ENCODE measurements at places on chromosomes 12 and 14.

GRCh38 chr12:108236366-108236765 is 102.7 kb downstream of the CMKLR1 start:
- no peak for DNase-seq

- no peak for DNase-seq
Observed at GRCh38 chr12:84435682-84436081, 476.9 kb downstream of the SLC6A15 start.

- no peak for DNase-seq
Observed at GRCh38 chr14:92486881-92487280, 26.7 kb upstream of the RIN3 start.

GRCh38 chr14:55654243-55654642 is 74.2 kb downstream of the KTN1 start:
- no peak for DNase-seq

- no peak for DNase-seq
Observed at GRCh38 chr12:106945261-106945851, 10.4 kb upstream of the TMEM263 start.

GRCh38 chr14:93322929-93323599 is 9.8 kb downstream of the BTBD7 start:
- no peak for DNase-seq

Measured in left renal pelvis (tissue), 4 donors.